ENCODE measurements at places on chromosomes 3 and 15.

DNA sequence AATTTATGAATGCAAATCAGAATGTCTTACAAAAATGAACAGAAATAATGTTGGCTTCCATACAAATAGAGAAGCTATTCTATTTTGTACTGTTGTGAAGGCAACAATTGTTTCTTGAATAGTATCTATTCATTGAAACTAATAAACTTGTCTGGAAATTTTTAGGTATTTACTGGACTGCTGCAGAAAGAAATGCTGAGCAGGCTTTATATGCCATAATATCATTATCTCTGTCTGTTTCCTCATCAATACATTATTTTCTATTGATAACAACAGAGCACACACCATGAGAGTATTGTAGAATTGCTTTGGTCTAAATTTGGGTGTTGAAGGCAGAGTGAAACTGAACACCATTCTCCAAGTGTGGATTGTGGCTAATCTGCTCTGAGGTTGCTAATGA, 216.5 kb upstream of the CGNL1 start:
- no peak for DNase-seq

DNA sequence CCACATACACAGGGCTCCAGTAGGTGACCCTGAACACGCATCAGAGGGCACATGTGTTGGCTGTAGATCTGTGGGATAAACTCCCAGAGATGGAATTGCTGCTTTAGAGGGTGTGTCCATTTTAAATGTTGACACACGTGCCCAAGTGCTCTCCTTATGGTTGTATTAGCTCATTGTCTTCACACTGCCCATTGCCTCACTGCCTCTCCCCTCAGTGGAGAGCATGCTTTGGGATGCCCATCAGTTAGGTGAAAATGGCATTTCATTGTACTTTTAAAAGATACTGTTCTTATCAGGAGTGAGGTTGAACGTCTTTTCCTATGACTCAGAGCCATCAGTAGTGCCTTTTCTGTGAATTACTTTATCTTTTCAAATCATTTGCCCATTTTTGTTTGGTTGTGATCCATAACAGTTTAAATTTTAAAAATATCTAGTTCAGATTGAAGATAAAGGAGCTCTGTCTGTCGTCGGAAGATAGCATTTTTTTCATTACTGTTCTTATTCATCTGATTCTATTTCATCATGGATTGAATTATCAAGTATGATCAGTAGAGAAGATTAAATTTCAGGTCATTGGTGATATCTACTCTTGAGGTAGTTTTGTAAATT, 120.7 kb downstream of the CHDH start:
- DNase-seq, result no peak

GRCh38 chr3:31688984-31689383, 156.3 kb downstream of the STT3B start:
- no peak for DNase-seq

GRCh38 chr15:93121973-93122910, 33.2 kb upstream of the RGMA start:
- no peak for DNase-seq

DNA sequence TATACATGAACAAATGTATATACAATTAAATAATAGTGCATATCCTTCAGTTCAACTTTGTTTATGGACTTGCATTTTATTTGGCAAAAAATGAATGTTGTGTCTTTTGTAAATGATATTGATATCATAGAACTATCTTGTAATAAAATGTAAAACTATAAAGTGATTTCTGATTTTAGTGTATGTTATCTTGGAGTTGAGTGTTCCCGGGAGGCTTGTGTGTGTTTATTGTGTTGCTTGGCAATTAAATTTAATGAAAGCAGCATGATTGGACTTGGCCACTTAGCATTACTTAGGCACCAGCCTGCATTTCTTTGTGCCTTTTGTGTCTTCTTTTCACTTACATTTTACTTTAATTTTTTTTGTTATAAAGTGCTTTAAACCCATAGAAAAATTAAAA, 10.6 kb downstream of the ARHGEF26 start:
- no peak for DNase-seq

DNA sequence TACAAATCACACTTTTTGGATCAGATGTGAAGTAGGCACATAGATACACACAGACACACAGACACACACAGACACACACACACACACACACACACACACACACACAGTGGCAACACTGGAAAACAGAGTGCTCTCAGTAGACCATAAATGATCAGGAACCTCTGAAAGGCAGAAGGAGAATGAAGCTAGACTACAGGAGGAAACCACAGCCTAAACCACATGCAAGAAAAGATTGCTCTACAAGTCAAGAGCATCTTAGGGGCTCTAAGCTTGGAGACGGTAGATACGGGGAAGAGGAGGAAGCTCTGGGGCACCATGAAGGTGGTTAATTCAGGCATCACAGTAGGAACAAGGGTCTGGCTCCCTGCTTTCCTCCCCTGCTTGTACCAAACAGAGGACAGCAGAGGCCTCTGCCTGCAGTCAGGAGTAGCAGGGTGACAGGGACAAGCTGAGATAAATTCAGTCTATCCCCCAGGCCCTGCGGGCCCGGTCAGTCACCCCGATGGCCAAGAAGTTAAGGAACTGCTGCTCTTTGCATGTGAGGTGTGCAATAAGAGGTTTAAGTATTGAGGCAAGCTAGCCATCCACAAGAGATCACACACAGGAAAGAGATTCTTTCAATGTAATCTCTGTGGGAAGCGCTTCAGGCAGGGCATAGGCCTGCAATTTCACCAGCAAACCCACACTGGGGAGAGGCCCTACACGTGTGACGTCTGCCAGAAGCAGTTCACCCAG, 23.5 kb upstream of the ARPIN start:
- no peak for DNase-seq

DNA sequence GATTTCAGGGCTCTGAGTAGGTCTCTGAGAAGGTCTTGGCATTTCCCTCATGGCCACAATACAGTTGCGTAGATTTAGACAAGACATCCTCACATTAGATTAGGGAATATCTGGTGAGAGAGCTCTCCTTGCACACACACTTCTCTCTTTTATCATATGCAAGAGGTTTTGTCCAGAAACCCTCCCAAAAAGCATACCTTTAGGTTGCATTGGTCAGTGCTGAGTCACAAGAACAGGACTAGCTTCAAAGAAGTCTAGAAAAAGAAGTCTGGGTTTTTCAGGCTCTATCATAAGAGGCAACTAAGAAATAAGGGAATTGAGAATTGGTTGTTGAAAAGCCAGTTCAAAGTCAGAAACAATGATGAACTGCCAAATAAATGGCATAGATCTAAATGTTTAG, 40.1 kb upstream of the MITF start:
- DNase-seq, result no peak

DNA sequence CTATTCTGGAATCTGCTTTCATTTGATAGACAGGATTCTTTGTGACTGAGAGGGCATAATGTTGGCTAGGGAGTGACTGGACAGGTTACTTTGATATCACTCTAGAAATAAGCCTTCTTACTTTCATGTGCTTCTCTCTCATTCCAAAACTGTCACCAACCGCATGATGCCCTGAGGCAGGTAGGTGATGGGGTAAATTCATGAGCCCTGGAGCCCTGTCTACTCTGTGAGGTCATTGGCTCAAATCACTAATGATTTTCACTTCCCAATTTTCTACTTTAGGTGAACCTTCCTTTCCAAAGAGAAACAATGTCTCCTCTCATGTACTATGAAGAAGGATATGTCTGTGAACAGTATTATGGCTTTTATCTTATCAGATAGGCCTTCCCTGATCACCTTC, 596.7 kb downstream of the TUSC7 start:
- DNase-seq, result no peak

GRCh38 chr3:68458581-68458980, 473.8 kb downstream of the TAFA4 start:
- no peak for DNase-seq

GRCh38 chr15:68195336-68196112, 9.6 kb downstream of the CALML4 start:
- DNase-seq, result no peak

- no peak for DNase-seq
Measured at GRCh38 chr3:65576966-65577365, 461.8 kb downstream of the MAGI1 start.

- DNase-seq, result no peak
Measured at GRCh38 chr15:50871832-50872231, 36.7 kb upstream of the AP4E1 start.

DNA sequence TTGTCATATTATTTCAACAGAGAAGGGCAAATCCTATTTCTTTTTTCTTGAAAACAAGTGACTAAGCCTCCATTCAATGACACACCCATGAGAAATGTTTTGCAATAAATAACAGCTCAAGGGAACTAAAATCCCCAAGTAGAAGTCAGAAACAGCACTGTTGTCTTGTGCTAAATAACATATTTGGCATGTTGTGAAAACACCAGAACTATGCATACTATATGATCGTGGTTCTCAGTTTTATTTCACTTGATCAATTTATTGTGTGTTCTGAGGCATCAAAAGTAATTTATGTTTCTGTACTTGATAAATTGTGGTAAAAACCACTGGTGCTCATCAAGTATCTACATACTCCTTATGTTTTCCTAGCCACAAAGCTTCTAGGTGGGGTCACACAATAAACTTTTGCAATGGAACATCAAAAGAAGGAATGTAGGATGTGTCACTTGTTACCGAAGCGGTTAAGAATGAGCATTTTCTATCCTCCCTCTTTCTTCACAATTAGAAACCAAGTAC, 691.7 kb upstream of the CBLB start:
- no peak for DNase-seq

DNA sequence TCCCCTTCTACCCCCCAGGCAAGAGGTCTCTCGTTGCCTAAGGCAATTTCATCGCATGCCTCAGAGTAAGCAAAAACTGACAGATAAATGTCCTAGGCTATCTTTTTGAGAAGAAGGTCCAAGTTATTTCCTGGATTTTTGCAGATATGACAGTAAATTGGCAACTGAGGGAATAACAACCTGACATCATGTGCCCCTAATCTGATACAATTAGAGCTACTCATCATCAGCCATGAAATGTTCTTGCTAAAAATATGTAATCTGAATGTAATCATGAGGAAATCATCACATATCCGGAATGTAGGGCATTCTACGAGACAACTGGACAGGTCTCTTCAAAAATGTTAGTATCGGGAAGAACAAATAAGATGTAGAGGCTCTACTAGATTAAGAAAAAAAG, 44.1 kb downstream of the TNIK start:
- DNase-seq, result no peak

- no peak for DNase-seq
Measured at GRCh38 chr15:60648928-60649679, 170.2 kb upstream of the ICE2 start.

DNA sequence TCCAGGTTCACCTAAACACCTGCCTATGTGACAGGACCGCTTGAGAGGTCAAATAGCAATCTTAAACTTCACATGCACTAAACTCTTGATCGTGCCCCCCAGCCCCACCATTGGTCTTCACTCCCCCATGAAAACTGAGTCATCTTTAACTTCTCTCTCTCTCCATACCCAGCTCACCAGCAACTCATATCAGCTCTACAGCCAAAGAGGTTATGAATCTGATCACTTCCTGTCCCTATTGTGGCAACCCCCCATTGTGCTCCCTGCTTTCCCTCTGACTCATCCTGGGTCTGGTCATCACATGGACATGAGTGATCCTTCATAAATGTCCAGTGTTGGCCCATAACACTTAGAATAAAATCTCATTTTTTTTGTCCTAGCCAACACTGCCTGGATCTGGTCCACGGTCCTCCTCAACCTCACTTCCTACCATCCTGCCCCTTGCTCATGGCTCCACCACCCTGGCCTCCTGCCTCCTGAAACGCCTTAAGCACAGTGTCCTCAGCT, 103.4 kb upstream of the HACD2 start:
- no peak for DNase-seq

GRCh38 chr3:66017591-66017990, 21.1 kb downstream of the MAGI1 start:
- no peak for DNase-seq

- DNase-seq, result no peak
Measured at GRCh38 chr15:95620934-95621579, 709.4 kb upstream of the NR2F2 start.

Measured in cortex of kidney (tissue), 1 donor.